Fibroblast of skin of left biceps (primary cell): ENCODE measurements at places on chromosomes 13 and 19.

DNA sequence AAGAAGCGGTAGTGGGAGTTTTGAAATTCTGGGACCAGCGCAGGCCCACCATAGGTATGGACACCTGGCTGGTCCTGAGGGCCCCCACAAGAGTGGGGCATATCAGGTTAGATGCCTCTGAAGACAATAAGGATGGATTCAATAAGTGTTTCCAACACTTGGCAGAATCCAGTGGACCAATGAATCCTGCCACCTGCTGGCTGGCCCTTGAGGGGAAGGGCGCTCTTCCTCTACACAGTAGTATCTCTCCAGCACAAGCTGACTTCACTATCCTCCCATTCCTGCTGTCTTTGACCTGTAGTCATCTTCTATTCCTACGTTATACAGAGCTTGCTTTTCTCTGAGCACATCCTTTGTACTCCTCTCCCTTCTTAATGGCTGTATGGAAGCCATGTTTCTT is 199.7 kb upstream of the TSHZ3 start:
- DNase-seq: peak; percentile 1

DNA sequence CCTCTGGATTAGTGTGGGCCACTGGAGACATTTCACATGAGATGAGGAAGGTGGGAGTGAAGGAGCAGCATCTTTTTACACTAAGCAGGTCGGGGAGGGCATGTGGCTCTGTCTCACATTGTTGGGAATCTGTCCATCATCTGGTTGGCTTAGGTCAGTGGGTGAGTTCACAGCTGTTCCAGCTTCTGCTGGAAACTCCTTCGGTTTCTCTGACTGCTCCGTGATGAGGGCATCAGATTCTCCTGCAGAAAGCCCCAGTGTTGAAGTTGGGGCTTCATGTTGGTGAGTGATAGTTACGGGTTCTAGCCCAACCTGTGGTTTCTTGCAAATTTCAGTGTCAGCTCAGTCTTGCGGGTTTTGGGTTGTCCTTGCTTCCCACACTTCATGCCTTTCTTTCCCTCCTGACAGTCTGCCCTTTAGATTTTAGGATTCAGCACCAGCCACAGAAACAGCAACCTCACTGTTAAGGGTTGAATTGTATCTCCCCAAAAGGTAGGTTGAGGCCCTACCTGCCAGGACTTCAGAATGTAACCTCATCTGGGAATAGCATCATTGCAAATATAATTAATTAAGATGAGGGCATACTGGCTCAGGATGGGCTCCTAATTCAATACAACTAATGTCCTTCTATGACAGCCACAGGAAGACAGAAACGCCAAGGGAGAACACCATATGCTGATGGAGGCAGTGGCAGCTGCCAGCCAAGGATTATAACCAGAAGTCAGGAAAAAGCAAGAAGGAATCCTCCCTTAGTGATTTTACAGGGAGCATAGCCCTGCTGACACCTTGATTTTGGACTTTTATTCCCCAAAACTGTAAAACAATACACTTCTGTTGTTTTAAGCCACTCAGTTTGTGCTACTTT is 7.6 kb upstream of the ALOX5AP start:
- DNase-seq: no peak

GRCh38 chr13:43364210-43365038 is 341.0 kb downstream of the DNAJC15 start:
- DNase-seq: no peak

- no peak for DNase-seq
Observed at GRCh38 chr13:46202188-46202795, 9.4 kb upstream of the LRRC63 start.

GRCh38 chr19:28481674-28482073 is 731.3 kb downstream of the UQCRFS1 start:
- DNase-seq: no peak

GRCh38 chr19:41895745-41896580 is 13.0 kb downstream of the ARHGEF1 start:
- DNase-seq: no peak

- no peak for DNase-seq
Observed at GRCh38 chr19:46954993-46955812, 64.4 kb upstream of the NPAS1 start.

- no peak for DNase-seq
Observed at GRCh38 chr13:42071672-42072419, 23.4 kb downstream of the DGKH start.
